ENCODE measurements at places on chromosomes 5 and 9.

GRCh38 chr9:108125625-108126024 lies 636.1 kb upstream of the KLF4 start:
- DNase-seq = no peak

DNA sequence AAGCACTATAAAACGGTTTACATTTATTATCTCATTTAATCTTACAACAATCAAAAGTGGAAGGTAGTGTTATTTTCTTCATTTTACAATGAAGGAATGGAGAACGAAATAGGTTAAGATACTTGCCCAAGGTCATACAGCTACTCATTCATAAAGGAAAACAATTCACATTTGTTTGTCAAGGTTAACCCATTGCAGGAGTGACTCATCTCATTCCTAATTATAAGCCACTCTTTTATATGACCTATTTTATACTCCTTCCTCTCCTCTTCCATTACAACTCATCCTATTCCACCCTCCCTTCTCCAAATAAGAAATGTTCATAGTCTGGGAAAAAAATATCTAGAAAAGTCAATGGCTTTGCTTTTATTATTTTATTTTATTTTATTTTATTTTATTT lies 29.6 kb downstream of the CRHBP start:
- DNase-seq = no peak

- DNase-seq = no peak
These were observed 75.6 kb upstream of the ZSWIM6 start for GRCh38 chr5:61256474-61256873.

- no peak for DNase-seq
These were observed 7.3 kb downstream of the CSF1R start for GRCh38 chr5:150078802-150079689.

DNA sequence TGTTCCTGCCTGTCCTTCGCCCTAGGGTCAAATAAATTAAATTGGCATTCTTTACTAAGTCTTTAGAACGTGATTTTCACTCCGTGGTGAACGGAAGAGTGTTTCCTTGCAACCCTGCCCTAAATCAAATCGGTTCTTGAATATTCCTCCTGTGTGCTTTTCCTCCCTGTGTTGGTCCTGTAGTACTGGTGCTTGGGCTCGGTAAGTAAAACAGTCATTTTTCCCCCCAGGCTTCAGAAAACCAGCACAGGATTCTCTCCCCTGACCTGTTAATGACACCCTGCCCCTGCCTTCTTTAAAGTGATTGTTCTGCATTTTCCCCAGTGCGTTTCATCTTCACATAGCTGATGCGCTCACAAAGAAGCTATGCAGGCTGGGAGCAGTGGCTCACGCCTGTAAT lies 96.0 kb downstream of the AK8 start:
- no peak for DNase-seq

DNA sequence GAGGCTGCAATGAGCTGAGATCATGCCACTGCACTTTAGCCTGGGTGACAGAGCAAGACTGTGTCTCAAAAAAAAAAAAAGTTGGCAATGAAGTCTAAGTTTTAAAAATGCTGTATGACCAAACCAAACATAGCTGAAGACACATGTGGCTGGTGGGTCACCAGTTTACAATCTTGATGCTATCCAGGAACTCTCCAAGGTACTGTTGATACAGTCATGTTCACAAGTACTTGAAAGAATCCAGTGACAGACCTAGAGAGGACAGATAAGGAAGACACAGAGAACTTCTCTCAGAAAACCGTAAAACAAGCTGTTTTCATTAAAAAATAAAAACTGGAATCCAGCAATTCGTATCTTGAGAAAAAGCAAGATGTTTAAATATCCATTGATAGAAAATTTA lies 95.7 kb downstream of the ACTBL2 start:
- no peak for DNase-seq

DNA sequence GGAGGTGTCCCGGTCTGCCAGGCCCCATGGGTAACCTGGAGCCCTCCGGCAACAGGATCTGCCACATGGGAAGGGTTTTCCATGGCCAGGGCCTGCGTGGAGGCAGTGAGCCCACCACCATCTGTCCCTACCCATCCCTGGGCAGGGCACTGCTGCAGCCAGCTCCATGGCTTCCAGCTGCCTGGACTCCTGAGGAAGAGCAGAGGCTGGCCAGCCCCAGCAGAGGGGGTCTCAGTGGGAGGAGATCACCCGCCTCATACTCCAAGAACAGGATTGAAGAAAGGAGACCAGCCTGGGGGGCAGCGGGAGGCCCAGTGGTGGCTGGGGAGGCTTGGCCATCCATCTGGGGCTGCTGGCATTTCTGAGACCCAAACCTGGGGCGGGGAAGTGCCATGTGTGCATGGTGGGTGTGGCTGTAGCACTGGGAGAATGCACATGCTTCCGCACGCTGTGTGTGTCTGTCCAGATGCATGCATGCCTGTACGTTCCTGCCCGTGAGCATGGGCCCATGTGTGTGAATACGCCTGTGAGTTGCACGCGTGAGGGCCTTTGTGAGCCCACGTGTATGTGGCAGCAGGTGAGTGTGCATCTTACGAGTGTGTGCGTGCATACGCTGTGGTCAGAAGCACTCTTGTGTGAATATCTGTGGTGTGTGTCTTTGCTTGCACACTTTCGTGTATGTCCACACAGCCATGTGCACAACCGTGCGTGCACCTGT lies 78.5 kb downstream of the LMX1B start:
- DNase-seq = no peak

- no peak for DNase-seq
These were observed 311.9 kb upstream of the PANK3 start for GRCh38 chr5:168890816-168891812.

- no peak for DNase-seq
These were observed 202.5 kb downstream of the CDK5RAP2 start for GRCh38 chr9:120377268-120378159.

- DNase-seq = no peak
These were observed 155.4 kb downstream of the PRDM6 start for GRCh38 chr5:123244458-123244857.

- DNase-seq = no peak
These were observed 8.5 kb upstream of the PHF19 start for GRCh38 chr9:120885457-120885856.

GRCh38 chr9:91758491-91758981 lies 191.5 kb downstream of the ROR2 start:
- DNase-seq = no peak

- peak; percentile 48 for DNase-seq
These were observed 47.3 kb upstream of the SUB1 start for GRCh38 chr5:32538031-32538547.

DNA sequence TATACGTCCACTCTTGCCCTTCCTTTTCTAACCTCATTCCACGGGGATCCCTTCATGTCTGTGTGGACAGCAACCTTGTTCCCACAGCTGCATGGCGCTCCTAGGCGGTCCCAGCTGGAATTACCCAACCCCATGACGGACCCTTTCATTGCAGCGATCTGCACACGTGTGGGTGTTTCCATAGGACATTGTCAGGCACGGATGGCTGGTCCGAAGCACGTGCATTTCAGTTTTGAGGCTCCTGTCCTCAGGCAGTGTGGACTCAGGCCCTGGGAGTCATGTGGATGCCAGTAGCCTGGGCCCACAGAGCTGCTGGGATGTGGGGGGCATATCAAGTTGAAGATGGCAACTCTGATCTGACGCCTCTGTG lies 15.0 kb downstream of the CARD19 start:
- DNase-seq = no peak

DNA sequence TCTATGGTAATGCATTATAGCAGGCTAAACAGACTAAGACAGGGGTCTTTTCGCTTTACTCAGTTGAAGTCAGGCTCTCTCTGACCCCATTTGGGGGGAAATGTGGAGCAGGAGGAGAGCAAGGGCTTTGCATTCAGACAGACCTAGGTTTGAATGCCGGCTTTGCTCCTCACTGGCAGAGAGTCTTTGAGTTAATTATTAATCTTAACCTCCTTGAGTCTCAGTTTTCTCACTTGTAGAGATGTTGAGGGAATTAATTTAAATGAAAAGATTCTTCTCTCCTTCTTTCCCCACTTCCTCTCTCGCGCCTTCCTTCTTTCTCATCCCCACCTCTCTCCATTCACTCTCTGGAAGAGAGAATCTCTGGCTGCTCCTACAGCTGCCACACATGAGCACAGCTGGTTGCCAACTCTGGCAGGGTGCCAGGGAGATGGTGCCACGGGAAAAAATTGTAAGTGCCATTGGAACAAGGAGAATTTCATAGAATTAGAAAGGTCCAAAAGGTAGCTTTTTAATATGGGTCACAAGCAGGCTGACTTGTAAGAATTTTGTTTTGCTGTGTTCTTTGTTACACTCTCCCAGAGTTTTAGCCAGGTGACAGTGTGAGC lies 25.2 kb upstream of the GLRA1 start:
- no peak for DNase-seq

GRCh38 chr5:9156282-9156681 lies 389.6 kb downstream of the SEMA5A start:
- DNase-seq = no peak

DNA sequence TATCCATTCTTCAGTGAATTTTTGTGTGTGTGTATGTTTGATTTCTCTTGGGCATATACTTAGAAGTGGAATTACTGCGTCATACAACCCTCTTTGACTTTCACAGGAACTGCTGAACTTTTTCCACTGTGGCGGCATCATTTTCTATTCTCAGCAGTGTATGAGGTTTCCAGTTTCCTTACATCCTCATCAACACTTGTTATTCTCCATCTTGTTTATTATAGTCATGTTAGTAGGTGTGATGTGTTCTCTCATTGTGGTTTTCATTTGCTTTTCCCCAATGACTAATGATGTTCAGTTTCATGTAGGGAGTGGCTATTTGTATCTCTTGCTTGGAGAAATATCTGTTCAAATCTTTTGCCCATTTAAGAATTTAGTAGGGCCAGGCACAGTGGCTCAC lies 2.6 kb downstream of the ZNF79 start:
- DNase-seq = no peak

DNA sequence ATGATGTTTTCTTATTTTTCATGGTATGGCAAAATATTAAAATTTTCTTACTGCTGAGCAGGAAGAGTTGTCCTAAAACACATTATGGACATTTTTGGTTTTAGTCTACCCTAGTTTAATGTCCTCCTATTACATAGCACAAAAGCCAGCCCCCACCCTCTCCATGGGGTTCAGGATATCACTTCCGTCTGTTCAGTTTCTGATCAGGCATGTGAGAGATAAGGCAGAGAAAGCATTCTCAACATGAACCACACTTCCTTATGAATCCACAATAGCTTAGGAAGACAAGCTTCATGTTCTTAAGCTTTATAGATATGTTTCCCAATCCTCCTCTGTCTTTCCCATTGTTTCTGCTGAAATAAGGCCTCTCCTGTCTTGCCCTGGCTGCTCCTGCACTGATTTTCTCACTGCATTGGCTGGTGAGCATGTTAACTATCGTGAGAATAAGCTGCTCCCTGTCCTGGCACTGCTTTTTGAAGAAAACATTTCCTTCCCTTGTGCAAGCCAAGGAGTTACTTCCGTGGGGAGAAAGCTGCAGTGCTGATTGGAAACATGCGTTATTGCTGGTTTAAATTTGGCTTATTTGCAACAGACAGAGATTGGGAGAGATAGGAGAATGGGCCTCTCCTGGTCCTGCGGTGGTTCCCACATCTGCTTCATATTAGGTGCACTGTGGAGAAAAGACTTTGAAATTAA lies 260.3 kb upstream of the RPS23 start:
- DNase-seq = no peak

- no peak for DNase-seq
These were observed 5.1 kb downstream of the LIFR start for GRCh38 chr5:38551030-38552017.

DNA sequence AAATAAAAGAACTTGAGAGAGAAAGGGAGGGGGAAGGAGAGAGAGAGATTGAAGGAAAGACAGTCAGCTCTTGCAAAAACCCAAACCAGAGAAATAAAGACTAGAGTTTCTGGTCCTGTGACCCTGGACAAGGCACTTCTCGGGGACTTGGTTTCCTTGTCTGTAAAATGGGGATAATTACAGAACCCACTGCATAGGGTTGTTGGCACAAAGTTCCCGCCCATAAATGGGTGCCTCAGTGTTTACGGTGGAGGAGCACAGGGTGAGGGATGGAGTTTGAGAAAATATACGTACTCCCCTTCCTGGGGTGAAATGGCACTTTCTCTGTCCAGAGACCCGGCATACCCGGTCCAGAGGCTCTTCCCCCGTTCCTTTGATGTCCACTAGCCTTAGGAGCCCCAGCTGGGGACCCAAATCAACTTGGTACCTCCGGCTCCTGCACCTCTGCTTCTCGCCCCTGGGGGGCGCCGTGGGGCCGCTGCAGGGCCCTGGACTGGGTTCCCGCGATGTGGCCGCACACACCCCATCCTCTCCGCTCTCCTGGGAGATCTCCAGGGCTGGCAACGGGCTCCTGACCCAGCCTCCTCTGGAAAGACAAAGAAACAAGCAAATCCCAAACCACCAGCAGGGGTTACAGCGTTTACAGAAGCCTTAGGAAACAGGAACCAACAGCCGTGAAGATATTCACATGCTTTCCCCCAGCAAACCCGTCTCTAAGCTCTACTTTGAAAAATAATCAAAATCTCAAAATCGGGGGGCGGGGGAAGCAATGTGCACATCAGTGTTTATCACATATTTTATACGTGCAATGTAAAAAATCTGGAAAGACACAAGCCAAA lies 26.3 kb downstream of the PTGES start:
- DNase-seq = peak; percentile 56

DNA sequence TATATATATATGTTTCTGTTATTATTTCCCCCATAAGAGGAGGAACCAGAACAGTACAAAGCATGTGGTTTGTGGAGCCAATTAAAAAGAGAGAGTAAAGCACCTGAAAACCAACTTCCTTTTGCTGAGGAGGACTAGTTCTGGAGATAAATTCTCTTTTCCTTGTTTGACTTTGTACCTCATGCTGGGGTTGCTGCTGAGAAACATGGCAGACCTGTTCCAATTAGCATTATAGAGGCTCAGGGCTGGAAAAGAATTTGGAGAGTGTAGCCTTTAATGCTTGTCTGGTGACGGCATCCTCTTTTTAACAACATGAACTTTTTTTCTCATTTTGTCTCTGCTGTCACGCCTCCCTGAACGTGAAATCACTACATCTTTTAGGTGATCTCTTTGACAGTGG lies 32.8 kb upstream of the NMUR2 start:
- no peak for DNase-seq

- DNase-seq = no peak
These were observed 145.3 kb downstream of the MLLT3 start for GRCh38 chr9:20476912-20477521.

GRCh38 chr9:91334053-91334452 lies 27.7 kb downstream of the AUH start:
- DNase-seq = no peak

GRCh38 chr5:114988096-114988495 lies 181.6 kb downstream of the TRIM36 start:
- DNase-seq = no peak

- DNase-seq = no peak
These were observed 85.4 kb downstream of the YTHDC2 start for GRCh38 chr5:113598926-113599325.

- no peak for DNase-seq
These were observed 24.6 kb downstream of the LOX start for GRCh38 chr5:122053181-122054109.

DNA sequence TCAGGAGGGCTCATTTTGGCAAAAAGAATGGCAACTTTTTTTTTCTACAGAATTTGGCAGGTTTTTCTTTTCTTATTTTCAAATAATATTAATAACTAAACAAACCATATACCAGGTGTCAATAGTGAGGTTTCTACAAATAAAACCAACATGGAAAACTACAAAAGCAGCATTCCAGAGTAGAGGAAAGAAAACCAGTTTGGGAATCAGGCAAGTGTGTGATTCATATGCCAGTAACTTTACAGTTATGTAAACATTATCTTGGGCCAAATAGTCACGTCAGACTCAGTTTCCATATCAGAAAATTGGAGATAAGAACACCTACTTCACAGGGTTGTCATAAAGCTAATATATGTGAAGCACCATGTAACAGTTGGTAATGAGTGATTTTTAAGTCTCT lies 51.7 kb downstream of the FBXW11 start:
- DNase-seq = no peak

GRCh38 chr9:114339130-114339908 lies 9.7 kb downstream of the ORM2 start:
- DNase-seq = peak; percentile 56

Data from CD4-positive, alpha-beta T cell treated with Interleukin-1 beta for 1 hour (primary cell).